ENCODE measurements at places on chromosomes 7 and 10. TPM values are rescaled to one million over a fixed set of nuclear protein-coding genes. Genes with fewer than 3 reads are reported as not detected.
A peak's percentile ranks its signal among the peaks of the same experiment; 100 is the strongest.

Gene ADAM8
- polyA plus RNA-seq, result 3.4 TPM

Gene MSMB
- not detected for polyA plus RNA-seq

Gene FZD8
- polyA plus RNA-seq, result 10.8 TPM

Gene ADCYAP1R1
- not detected for polyA plus RNA-seq

Gene SPDYE5
- not detected for polyA plus RNA-seq

Gene TRIM50
- 14.0 TPM for polyA plus RNA-seq

Gene EPDR1
- polyA plus RNA-seq, result 25.2 TPM

Gene NEUROD6
- not detected for polyA plus RNA-seq

DNA sequence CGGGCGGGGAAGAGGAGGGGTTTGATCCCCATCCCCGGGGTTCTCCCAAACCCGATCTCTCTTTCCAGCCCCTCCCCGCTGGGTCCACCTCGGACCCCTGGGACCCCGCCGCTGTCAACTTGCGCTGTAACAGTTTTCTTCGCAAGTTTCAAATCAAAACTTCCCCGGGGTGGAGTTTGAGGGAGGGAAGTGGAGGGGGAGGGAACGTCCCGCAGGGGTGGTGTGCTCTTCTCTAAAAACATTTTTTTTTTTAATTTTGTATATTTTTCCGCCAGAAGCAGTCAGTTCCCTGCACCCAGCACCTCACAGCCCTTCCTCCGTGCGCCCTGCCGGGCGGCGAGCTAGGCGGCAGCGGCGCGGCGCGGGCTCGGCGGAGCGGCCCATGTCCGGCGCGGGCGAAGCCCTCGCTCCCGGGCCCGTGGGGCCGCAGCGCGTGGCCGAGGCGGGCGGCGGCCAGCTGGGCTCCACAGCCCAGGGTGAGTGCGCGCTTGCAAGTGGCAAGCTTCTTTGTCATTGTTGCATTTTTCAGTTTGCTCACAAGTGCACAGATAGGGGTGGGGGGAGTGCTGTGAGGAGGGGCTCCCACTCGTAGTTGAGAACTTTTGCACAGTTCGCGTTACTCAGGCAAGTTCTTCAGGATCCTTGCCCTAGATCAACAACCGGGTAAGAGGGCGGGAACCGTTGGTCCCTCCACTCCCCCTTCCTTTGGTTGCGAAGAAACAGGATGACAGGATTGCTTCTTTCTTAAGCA is 933 bp downstream of the MDFIC start:
- peak; percentile 66 for DNase-seq

DNA sequence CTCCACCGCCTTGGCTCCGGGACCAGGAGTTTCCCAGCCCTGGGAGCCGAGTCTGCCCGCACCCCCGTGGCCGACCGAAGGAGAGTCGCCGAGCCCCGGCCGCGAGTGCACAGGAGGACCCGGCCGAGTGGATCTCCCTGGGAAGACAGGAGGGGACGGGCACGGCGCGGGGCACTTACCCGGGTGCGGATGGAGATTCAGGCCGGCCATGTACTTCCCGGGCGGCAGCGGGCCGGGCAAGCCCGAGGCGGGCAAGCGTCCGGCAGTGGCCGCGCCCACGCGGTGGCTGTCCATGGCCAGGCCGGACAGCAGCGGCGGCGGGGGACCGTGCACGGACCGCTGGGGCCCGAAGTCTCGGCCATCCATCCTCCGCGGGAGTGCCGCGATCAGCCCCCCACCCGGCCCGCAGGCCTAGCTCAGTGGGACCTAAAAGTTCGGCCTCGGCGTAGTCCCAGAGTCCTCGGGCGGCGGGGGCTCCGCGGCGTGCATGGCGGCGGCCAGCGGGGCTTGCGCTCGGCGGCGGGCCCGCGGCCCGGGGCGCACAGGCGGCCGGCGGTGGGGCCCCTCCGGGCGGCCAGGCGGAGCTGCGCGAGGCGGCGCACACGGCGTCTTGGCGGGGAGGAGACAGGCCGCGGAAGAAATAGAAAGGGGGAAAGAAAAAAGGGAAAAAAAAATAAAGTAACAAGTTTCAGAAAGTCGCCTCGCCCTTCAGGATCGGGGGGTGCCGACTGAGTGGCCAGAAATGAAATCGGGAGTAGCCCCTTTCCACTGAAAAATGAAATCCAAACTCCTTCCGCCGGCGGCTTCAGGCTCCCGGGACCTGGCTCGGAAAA is 2.5 kb downstream of the TNRC18 start:
- no peak for DNase-seq

GRCh38 chr10:93755443-93756116 is 2.2 kb upstream of the LGI1 start:
- DNase-seq, result peak; percentile 33

- no peak for DNase-seq
Measured at GRCh38 chr10:106255111-106255678, 909.3 kb downstream of the SORCS1 start.

- DNase-seq, result no peak
Measured at GRCh38 chr10:61629576-61629975, 33.2 kb upstream of the CABCOCO1 start.

DNA sequence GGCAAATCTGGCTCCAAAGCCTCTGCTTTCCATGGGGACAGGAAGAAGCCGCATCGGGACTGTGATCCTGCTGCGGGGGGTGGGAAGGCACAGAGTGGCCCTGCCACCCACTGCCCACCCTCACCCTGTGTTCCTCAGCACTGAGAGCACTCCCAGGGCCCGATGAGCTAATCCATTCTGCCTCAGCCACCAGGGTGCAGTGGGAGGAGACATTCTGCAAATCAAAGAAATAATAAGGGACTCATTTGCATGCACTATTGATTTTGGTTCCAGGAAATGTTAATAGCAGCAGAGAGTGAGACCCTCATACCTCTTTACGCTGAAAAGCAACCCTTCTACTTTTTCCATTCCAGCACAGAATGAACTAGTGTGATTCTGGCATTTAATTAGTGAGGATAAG is 572.8 kb downstream of the INHBA start:
- no peak for DNase-seq

DNA sequence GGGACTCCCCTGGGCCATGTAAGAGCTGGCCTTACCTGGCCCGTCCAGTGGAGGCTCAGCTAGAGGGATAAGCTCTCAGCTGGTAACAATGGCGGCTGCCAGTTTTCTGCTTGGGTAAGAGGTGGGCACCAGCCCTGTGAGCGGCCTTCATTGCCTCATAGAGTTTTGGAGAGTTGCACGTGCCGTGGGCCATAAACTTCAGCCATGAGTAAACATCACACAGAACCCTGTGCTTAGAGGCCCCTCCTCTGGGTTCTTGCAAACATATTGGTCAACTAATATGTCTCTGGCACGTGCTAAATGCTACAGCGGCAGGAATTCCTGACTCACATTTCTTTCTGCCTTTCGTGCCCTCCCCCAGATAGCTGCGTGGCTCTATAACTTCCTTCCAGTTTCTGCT is 103.9 kb upstream of the LEP start:
- DNase-seq, result peak; percentile 73

DNA sequence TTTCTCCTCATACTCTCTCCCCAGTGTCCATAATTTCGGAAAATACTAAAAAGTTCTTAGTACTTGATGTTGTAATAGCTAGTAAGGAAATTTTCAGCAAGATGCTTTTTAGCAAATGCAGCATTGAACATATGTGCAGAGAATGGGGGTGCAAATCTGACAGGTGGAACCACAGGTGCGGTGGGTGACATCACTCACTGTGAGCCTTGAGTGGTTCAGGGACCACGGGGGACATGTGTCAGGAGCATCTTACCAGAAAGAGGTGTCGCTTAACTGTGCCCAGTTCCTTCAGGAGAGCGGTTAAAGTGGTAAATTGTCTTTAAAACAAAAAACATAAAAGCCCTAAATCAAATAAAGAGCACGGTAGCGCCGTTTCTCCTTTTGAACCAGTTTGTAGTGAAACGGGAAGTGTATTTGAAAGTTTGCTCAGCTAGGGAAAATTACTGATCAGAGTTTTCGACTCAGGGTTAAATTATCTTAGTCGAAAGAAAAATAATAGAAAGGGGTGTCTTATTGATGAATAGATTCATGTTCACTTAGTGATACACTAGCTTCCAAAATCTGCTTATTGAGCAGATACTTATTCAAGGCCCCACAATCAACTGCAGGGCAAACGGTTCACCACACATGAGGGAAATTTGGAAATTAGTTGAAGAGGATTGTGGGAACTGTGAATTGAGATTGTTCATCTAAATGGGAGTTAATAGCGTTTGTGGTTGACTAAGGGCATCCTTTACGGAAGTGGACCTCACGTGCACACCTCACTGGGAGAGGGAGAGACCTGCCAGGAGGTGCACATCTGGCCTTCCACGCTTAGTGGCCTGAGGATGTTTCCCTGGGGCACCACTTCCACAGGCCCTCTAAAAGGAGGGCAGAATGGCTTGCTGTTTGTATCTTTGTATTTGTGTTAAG is 12.7 kb downstream of the CUL1 start:
- no peak for DNase-seq

GRCh38 chr7:98514211-98515031 is 102.7 kb upstream of the NPTX2 start:
- DNase-seq, result no peak

DNA sequence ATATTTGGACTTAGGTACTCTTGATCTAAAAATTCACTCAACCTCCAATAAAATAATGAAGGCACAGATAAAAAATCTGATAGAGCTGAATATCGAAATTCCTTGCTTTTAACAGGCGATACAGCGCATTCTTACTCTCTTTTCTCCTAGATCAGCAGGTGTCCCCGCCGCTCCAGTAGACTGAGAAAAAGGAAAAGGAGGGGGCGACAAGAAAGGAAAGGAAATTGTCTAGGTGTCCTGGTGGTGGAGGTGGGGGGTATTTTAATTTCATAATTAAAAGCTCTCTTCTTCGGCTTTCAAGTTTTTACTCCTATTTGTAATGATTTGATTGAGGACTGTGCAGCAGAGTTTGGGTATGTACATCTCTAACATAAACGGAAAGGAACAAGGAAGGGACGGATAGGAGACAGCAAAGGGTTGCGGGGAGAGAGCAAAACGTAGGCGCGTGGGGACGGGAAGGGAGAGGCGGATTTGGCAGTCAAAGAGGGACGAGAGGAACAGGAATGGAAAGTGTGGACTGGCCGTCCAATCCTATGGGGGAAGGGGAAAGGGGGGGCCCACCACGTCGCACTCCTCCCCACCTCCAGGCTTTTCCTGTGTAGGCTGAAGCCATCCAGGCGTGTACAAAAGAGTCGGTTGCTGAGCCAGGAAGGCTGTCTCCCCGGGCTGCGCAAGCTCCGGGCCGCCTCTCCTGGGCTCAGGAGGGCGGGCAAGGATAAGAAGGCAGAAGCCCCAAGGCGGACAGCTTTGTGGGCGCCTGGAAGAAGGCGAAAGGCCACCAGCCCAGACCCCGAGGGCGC is 875 bp upstream of the HECTD2 start:
- peak; percentile 95 for DNase-seq

DNA sequence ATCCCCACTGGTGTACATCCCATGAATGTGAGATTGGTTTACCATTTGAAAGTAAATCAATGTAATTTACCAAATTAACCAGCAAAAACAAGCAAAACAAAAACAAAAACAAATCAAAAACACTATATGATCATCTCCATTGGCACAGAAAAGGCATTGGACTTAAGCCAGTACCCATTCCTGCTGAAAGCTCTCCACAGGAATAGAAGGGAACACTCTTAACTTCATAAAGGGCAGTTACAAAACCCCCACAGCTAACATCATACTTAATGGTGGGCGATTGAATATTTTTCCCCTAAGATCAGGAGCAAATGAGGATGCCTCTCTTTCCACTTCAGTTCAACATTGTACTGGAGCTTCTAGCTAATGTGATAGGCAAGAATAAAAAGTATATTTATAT is 34.1 kb downstream of the PRKG1 start:
- DNase-seq, result no peak

DNA sequence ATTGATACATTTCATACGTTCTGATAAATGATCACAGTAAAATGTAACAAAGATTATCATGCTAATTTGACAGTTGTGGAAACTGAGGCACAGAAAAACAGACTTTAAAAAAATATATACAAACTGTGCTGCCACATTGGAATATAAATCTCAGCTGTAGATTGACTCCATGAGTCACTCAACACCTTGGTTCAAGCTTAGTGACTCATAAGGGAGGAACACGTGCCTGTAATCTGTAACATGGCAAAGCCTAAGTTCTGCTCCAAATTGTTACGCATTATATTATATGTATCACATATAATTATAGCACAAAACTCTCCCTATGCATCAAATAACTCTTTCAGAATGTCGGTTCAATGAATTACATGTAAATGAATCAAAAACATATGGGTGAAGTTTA is 1047.5 kb downstream of the GATA3 start:
- DNase-seq, result no peak

- DNase-seq, result no peak
Measured at GRCh38 chr10:71394926-71395562, 1.7 kb upstream of the CDH23 start.

DNA sequence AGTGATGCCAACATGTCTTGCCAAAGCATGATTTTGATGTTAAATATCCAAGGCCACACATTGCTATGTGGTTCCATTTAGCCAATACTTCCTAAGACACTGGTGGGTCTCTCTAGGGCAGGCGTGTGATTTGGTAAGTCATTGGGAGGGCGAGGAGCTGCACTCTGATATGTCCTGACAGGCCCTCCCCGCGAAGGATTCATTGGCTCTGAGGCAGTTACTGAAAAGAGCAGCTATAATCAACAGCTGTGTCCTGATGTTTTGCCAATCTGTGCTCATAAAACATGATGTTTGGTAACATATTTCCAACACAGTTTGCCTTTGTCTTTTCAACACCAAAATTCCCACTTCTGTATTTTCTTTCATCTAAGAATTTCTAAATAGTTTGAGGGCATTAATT is 646.7 kb downstream of the PARD3 start:
- peak; percentile 81 for DNase-seq

DNA sequence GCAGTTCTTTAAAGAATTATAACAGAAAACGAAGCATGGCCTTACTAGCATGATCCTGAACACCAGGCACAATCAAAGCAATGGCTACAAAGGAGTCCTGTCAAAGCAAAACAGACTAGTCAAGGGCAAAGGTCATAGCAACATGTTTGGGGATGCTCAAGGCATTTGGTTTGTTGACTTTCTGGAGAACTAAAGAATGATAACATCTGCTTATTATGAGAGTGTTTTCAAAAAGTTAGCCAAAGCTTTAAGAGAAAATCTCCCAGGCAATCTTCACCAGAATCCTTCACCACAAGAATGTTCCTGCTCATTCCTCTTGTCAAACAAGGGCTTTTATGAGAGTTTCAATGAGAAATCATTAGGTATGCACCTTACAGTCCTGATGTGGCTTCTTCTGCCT is 95.1 kb upstream of the CPXM2 start:
- DNase-seq, result no peak

GRCh38 chr10:48309711-48310226 is 3.3 kb downstream of the MAPK8 start:
- no peak for DNase-seq

- DNase-seq, result no peak
Measured at GRCh38 chr7:36473454-36474282, 84.0 kb downstream of the ANLN start.

- DNase-seq, result no peak
Measured at GRCh38 chr7:138625084-138625848, 75.9 kb downstream of the SVOPL start.

GRCh38 chr10:22335173-22335933 is 9.9 kb upstream of the SPAG6 start:
- DNase-seq, result peak; percentile 80

- DNase-seq, result no peak
Measured at GRCh38 chr10:82411416-82411815, 536.4 kb downstream of the NRG3 start.

- no peak for DNase-seq
Measured at GRCh38 chr10:95478935-95479334, 82.2 kb downstream of the SORBS1 start.

- DNase-seq, result peak; percentile 93
Measured at GRCh38 chr10:117496616-117497028, 45.9 kb upstream of the EMX2 start.

GRCh38 chr7:130875265-130875741 is 141.3 kb upstream of the KLF14 start:
- peak; percentile 75 for DNase-seq

- DNase-seq, result no peak
Measured at GRCh38 chr10:30098629-30099028, 39.2 kb upstream of the JCAD start.

Data from kidney (tissue), 22 donors.